Myometrial cell (primary cell): ENCODE measurements at places on chromosomes 5 and 9. TPM values are rescaled to one million over a fixed set of nuclear protein-coding genes. Genes with fewer than 3 reads are reported as not detected.

The PCDHGC5 gene
- total RNA-seq: 0.71 and 1.2 TPM in 2 replicates

The TPPP gene
- total RNA-seq: under 0.01 TPM in 1 of 2 replicates, not detected in the other

The PRUNE2 gene
- total RNA-seq: 17.0 and 18.7 TPM in 2 replicates

The IL7R gene
- total RNA-seq: 19.6 and 22.7 TPM in 2 replicates

The SPATA31D1 gene
- not detected in 2 replicates for total RNA-seq

The TMC1 gene
- total RNA-seq: not detected in 2 replicates

The PANK3 gene
- 18.5 and 25.2 TPM in 2 replicates for total RNA-seq

The PLPP7 gene
- 14.9 and 21.3 TPM in 2 replicates for total RNA-seq

The TAS2R1 gene
- not detected in 2 replicates for total RNA-seq

The AHRR gene
- 0.29 and 2.8 TPM in 2 replicates for total RNA-seq
